Naive thymus-derived CD8-positive, alpha-beta T cell (primary cell): ENCODE measurements at places on chromosomes 2 and 18.
A peak's percentile ranks its signal among the peaks of the same experiment; 100 is the strongest.

GRCh38 chr2:198756166-198756565, 701.6 kb downstream of the SATB2 start:
- DNase-seq = no peak

- no peak for DNase-seq
Observed at GRCh38 chr2:45826460-45826859, 175.0 kb downstream of the PRKCE start.

- DNase-seq = no peak
Observed at GRCh38 chr2:118250001-118250400, 161.7 kb downstream of the INSIG2 start.

GRCh38 chr18:70287731-70288130, 1.1 kb upstream of the SOCS6 start:
- no peak for DNase-seq

- DNase-seq = no peak
Observed at GRCh38 chr2:6497048-6497447, 368.7 kb downstream of the CMPK2 start.

GRCh38 chr2:223416815-223417610, 185.1 kb downstream of the SCG2 start:
- no peak for DNase-seq

GRCh38 chr2:189613650-189614420, 33.2 kb upstream of the SLC40A1 start:
- no peak for DNase-seq

DNA sequence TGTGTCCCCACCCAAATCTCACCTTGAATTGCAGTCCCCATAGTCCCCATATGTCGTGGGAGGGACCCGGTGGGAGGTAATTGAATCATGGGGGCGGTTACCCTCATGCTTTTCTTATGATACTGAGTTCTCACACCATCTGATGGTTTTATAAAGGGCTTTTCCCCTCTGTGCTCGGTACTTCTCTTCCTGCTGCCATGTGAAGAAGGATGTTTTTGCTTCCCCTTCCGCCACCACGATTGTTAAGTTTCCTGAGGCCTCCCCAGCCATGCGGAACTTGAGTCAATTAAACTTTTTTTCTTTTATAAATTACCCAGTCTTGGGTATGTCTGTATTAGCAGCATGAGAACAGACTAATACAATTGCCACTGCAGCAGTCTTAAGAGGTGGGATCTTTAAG, 134.9 kb downstream of the LTBP1 start:
- no peak for DNase-seq

DNA sequence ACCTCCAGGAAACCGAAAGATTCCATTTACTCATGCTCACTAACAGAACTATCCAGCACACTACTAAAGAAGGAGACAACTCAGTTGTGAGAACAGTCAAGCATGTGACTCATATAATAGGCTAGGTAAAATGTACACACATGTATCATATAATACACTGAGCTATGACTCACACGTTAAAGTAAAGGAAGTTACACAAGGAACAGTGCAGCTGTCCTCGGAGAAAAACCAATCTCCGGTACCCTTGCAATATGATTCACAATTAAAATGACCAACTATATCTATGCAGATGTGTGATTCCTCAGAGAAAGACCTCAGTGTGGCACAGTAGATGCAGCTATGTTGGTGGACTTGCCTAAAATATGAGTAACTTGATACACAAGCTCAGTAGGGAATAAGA, 76.5 kb downstream of the STRN start:
- DNase-seq = no peak

- no peak for DNase-seq
Observed at GRCh38 chr2:101619191-101619591, 78.3 kb upstream of the MAP4K4 start.

DNA sequence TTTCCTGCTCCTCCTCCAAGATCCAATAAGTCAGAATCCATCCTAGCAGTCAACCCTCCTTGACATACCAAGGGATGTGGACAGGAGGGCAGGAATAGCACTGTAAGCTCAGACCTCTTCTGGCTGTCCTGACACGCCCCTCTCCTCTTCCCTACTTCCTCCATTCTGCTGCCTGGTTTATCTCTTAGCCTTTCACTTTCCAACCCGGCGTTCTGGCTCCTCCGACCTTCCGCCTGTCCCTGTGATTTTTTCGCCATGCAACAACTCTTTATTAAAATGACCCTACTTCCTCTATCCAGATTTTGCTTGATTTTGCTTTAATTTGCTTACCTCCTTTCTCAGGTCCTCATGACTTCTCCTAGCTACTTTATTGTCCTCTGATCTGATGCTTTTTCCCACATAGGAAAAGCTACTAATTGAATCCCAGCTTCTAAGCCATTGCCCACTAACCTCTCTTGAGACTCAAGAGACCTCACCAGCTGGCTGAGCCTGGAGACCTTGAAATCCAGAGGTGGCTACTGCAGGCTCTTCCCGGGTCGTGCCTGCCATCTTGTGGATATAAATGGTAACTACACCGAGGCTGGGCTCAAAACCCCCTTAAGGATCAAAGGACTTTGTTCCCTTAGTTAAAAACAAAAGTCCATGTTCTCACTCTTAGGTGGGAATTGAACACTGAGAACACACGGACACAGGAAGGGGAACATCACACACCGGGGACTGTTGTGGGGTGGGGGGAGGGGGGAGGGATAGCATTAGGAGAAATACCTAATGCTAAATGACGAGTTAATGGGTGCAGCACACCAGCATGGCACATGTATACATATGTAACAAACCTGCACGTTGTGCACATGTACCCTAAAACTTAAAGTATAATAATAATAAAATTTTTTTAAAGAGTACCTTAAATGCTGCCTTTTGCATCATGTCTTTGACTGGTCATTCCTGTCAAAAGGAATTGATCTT, 139.4 kb downstream of the AKAIN1 start:
- DNase-seq = peak; percentile 51

DNA sequence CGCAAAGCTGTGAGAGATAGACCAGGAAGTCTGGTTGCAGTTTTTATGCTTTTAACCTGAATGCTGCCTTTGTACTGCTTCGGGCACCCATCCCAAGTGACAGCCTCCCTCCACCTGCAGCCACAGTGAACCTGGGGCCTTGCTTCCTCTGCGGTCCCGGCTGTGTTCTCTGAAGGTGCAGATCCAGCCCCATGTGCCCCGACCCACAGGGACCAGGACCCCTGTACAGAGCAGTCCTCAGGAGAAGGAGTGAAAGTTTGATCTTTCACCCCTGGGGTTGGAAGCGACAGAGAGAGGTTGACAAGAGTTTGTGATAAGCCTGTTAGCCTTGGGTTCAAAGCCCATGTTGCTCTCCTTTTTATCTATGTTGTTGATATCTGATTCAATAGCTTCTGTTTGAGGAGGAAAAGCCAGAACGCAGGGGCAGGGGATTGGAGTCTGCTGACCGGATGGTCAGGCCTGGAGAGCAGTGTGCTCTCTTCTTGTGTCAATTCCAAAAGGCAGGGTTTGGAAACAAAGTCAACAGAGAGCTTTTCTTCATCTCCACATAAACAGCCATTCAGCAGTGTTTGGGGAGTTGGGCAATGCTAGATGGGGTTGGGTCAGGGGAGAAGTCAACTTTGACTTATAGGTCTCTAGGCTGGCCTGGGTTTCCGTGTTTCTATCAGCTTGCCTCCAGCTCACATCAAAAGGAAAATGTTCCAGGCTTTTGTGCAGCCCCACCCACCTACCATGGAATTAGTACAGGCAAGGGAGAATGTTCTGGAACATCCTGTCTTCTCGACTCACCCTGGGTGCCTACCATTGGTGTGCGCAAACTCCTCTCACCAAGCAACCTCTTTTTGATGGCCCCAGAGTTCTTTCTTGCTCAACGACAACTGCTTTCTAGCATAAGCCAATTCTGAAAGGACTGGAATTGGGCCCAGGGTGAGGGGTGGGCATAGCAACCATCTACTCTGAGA, 214.9 kb downstream of the ALPK2 start:
- DNase-seq = no peak

DNA sequence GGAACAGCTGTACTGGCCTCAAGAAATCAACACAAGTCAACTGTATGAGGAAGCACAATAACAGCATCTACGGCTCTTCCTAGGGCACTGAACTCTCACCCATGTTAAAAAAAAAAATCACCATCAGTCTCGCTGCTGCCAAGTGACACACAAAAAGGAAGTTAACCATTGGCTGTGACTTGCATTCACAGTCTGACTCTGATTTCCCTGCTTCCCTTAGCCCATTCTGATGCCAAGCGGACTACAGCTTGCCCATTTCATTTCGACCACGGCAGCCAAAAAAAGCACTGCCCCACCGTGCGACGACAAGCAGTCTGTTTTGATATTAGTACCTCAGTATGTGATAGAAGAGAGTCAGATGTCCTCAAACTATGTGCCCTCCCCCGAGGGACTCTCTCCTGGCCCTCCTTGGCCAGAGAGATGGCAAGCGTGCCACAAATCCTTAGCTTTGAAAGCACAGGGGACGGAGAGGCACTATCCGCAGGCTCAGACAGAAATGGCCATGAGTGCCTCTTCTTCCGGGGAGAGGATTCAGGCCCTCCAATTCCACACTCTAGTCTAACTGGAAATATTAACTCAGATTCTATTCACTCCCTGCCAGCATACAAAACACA, 250.0 kb downstream of the TCF4 start:
- no peak for DNase-seq

DNA sequence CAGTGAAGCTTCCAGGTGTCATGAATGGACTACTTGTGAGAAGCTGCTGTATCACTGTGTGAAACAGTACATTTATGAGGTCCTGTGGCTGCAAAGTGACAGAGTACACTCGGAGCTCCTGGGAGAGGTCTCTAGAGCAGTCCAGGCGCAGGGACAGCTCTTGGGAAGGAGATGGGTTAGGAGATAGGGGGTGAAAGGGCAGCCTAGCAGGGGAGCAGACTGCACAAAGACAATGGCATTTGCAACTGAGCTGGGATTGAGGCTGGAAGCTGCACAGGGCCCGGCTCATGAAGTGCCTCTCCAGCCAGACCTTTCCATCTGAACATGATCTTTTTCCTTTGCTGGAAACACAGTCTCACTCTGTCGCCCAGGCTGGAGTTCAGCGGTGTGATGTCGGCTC, 83.6 kb downstream of the RHOB start:
- no peak for DNase-seq
